ENCODE measurements at places on chromosomes 6 and 20. TPM values are rescaled to one million over a fixed set of nuclear protein-coding genes. Genes with fewer than 3 reads are reported as not detected.

DNA sequence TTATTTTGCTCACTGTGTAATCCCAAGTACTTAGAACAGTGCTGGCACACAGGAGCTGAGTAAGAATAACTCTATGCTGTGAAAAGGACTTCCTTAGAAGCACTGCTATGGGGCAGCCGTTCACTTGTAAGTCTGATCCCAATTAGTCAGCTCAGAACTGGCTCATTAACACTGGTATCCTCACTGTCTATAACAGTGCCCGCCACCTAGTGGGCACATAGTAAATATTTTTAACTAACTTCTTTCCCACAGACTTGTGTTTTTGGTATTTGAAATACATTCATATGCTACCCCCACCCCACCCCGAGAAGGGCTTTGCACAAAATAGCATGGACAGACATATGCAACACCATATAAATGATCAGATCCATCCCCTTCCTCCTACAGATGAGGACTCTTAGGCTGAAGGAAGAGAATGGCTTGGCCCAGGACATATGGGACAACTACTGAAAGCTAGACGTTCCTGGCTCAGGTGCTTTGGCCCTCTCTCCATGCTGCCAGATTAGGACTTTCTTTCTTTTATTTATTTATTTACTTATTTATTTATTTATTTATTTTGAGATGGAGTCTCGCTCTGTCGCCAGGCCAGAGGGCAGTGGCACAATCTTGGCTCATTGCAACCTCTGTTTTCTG, 47.1 kb downstream of the DST start:
- no peak for DNase-seq

DNA sequence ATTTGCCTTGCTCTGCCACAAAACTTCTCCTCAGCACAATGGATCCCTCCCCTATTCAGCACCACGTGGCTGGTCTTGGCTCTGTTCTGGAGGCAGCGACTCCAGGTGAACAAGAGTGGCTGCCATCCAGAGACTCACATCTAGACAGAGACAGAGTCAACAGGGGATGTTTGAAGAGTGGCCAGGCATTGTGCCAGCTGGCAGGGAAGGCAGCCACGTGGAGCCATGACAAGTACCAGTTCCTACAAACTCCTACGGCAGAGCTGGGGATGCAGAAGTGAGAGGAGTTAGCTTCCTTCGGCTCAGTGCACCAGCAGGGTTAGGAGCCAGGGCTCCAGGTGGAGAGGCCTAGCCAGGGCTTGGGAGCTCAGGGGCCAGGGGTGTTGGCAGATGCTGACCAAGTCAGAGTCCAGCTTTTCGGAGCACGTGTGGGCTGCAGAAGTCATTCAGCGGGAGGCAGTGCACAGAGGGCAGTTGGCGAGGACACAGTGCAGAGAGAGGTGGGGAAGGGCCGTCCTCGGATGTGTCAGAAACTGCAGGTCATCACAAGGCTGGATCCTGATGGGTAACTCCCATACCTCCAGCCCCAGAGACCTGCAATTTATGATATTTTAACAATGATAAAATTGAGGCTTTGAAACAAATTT, 171.7 kb upstream of the PDE10A start:
- DNase-seq, result no peak

DNA sequence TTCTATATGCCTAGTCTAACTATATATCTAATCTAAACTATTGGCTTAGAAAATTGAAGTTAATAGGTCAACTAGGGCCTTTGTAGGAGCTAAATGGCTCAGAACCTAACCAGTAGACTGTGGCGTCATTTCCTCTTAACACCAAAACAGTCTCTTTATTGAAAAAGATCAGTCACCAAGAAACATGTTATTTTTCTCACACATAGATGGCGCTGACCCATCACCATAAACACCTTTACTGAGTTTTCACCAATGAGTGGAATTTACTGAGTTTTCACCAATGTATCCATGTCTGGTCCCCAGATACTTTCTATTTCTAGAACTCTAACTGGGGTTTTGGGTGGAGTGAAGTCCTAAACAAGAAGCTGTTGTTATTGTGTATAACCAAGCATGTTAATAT, 636.0 kb downstream of the BCKDHB start:
- DNase-seq, result no peak

COX4I2 gene
- 7.1 TPM for total RNA-seq

DOK5 gene
- total RNA-seq, result 3.0 TPM

RNF144B gene
- total RNA-seq, result 18.2 TPM

DNA sequence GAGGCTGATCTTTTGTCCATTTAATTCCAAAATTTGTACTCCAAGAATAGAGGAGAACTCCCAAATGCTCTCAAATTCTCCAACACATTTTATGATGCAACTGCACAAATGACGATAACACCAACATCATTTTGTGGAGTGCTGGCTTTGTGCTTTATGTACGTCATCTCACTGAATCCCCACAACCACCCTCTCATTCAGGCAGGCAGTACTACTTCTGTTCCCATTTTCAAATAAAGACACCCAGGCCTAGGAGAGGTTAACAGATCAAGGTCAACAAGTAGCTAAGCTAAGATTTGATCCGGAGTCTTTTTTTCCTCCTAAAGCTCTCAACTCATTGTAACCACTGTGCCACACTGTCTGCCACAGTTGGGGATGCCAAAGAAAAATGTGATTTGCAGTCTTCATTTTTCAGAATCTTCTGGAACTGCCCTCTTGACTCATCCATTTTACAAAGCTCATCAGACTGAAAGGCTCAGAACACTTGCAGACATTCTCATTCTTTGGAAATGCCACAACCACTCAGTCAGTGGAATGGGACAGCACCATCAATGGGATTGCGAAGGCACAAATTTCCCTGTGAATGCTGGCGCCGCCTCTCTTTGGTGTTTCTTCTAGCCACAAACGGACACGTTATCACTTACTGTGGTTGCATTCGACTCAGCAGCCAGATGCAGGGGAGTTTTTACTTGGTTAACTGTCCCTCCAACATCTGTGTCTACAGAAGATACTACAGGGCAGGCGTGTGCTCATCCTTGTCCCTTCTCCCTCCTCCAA, 184.4 kb downstream of the GJA10 start:
- DNase-seq, result no peak

ADGB gene
- total RNA-seq, result not detected

ZC2HC1B gene
- not detected for total RNA-seq

SLC32A1 gene
- total RNA-seq, result not detected

PPIL1 gene
- 70.1 TPM for total RNA-seq

KIF16B gene
- total RNA-seq, result 18.4 TPM

- DNase-seq, result no peak
Observed at GRCh38 chr20:13333036-13333435, 112.0 kb downstream of the ISM1 start.

All from Right ventricle myocardium inferior (tissue), 1 donor.